ENCODE measurements at places on chromosomes 1 and 21. TPM values are rescaled to one million over a fixed set of nuclear protein-coding genes. Genes with fewer than 3 reads are reported as not detected.

- no peak overlapping the region for H3K4me3 ChIP-seq
- H3K27ac ChIP-seq = no peak overlapping the region
- H3K27me3 ChIP-seq = no peaks in the 10 kb centered on the region
- no peaks in the 10 kb centered on the region for H3K4me1 ChIP-seq
- H3K36me3 ChIP-seq = peaks cover 3% of the 10 kb centered on the region
- DNase-seq = no peak
Measured at GRCh38 chr1:92367496-92367895, 68.6 kb downstream of the RPAP2 start.

LRRC39 gene
- total RNA-seq = 7.3 TPM

LAD1 gene
- total RNA-seq = 0.30 TPM

DNA sequence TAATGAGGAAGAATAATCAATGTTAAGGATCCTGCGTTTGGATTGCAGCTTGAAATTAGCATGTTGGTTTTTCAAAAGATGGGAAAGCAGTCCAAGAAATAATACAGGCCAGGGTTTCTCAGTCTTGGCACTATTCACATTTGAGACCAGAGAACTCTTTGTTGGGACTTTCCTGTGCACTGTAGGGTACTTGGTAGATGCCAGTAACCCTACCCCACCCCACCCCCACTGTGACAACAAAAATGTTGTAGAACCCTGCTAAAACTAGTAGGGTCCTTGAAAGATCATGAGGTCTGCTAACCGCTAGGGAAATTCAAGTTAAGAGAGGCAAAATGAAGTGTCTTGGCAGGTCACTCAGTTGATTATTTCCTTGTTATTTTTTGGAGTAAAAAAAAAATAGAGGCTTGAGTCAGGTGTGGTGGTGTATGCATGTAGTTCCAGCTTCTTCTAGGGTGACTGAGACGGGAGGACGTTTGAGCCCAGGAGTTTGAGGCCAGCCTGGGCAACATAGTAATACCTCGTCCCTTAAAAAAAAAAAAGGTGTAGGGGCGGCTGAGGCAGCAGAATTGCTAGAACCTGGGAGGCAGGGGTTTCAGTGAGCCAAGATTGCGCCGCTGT lies 53.3 kb downstream of the SPEN start:
- H3K27me3 ChIP-seq = no peaks in the 10 kb centered on the region
- DNase-seq = no peak
- peaks cover 12% of the 10 kb centered on the region for H3K36me3 ChIP-seq
- H3K4me1 ChIP-seq = no peaks in the 10 kb centered on the region
- H3K27ac ChIP-seq = peak overlapping the region; percentile 10

DNA sequence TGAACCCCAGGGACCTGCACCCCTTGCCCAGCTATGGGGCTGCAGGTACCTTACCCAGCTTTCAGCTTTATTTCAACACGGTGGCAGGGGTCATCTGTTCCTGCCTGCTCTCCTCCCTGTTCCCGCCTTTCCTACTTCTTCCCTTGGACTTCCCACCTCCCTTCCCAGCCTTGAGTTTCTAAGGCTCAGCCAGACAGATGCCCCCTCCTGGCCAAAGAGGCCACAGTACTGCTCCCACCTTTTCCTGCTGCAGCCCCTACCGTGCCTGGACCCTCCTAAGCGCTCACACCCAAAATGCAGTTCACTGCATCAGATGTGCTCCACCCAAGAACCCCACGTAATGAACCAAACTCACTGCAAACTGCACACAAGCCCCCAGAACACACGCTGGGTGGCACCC lies 7.7 kb downstream of the NOC2L start:
- H3K4me1 ChIP-seq = no peaks in the 10 kb centered on the region
- H3K36me3 ChIP-seq = peaks cover 100% of the 10 kb centered on the region

FCGR2B gene
- 1.1 TPM for total RNA-seq

DNA sequence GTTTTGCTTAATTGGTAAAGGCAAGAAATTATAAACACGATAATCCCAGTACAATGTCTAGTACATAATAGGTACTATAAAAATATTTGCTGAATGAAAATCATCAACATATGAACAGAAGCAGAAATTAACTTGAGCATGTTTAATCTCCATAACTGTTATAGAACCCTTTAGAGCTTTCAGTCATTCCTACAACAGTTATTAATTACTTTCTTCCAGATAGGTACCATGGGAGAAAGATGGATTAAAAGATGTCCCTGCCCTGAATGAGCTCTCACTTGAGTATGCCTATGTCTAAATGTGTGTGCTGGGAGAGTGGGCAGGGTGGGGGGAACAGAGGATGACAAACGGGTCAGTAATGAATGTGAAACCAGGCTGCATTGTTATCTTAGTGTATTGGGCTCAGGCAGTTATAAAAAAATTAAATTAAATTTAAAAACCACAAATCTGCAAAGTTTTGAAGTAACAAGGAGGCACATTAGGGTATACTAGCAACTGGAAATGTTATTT lies 2.4 kb downstream of the EPS15 start:
- H3K4me1 ChIP-seq = peaks cover 8% of the 10 kb centered on the region
- no peaks in the 10 kb centered on the region for H3K36me3 ChIP-seq
- no peak for DNase-seq

SMIM11 gene
- total RNA-seq = 39.6 TPM

DNA sequence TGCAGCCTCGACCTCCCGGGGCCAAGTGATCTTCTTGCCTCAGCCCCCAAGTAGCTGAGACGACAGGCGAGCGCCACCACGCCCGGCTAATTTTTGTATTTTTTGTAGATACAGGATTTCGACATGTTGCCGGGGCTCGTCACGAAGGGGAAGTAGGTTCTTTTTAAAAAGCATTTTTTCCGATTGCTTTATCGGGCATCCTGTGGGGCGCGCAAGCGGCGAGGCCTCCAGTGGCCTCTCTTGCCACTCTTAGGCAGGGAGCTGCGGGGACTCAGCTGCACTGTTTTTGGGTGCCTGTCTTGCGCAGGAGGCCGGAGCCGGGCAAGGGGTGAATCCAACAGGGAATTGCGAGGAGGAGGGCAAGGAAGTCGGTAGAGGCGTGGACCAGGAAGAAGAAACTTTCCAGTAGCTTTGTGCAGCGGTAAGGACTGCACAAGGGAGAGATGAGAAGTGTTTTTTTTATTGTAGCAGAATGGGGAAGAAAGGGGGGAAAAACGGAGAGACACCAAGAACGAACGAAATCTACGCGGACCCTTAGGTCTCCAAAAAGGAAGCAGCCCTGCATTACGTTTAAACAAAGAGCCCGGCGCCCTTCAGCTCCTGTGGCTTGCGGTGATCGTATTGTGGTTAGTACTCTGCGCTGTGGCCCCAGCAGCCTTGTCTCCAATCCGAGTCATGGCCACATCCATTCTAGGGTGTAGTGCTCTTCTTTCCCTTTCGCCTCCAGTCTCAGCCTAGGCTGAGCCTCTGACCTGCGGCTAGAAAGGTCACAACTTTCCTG lies 164.8 kb downstream of the PPIAL4G start:
- H3K27me3 ChIP-seq = peaks cover 39% of the 10 kb centered on the region
- peaks cover 14% of the 10 kb centered on the region for H3K4me1 ChIP-seq
- H3K4me3 ChIP-seq = peak overlapping the region; percentile 3
- no peak for DNase-seq

DNA sequence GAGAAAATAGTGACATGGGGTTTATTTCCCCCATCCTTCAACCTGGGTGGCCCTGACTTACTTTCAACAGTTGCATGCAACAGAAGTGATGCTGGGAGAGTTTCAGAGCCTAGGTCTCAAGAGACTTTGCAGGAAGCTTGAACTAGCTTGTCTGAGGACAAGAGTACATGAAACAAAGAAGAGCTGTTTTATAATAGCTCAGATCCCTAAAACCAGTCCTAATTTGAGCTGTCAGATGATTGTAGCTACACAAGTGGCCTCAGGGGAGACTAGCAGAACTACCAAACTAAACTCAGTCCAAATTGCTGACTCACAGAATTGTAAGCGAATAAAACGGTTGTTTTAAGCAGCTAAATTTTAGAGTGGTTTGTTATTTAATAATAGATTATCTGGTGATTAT lies 17.1 kb downstream of the RC3H1 start:
- peak; percentile 9 for DNase-seq
- no peak overlapping the region for H3K4me3 ChIP-seq
- H3K4me1 ChIP-seq = no peaks in the 10 kb centered on the region
- no peak overlapping the region for H3K27ac ChIP-seq
- H3K27me3 ChIP-seq = no peaks in the 10 kb centered on the region

CD84 gene
- 10.1 TPM for total RNA-seq

DNA sequence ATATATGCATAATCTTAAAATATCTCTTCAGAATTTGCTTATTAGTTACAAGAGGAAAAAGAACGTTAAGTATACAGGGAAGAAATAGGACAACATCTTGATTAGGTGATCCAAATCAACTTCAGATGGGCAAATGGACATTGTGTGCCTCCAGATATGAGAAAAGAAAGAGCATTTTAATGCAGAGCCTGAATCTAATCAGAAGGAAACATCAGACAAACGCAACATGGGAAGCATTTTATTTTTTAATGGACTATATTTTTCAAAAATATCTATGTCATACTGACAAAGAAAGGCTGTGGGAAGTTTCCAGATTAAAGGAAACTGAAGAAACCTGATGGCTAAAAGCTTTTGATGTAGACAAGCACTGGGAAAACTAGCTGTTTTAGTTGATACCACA lies 51.3 kb upstream of the HOOK1 start:
- no peak overlapping the region for H3K27ac ChIP-seq
- no peaks in the 10 kb centered on the region for H3K36me3 ChIP-seq
- DNase-seq = no peak
- peaks cover 3% of the 10 kb centered on the region for H3K4me1 ChIP-seq

ANGPTL7 gene
- total RNA-seq = 6.1 TPM

DNA sequence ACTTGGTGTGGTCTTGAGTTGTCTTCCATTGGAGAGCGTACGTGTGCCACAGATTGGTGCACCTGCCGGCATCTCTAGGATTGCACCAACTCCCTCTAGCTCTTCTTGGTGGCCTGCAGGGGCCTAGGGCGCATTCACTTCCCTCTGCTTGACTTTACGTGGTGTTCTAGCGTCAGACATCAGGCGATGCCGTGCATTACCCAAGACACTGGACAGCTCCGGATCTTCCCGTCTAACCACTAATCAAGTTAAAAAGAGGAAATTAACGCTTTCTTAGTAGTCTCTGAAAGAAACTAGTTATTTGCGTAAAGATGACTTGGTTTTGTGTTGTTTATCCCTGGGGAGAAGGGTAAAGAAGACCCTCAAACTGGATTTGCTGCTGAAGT lies 510 bp upstream of the IL10RB start:
- H3K27ac ChIP-seq = peak overlapping the region; percentile 47
- DNase-seq = no peak
- H3K27me3 ChIP-seq = no peaks in the 10 kb centered on the region
- H3K4me1 ChIP-seq = peaks cover 19% of the 10 kb centered on the region

DNA sequence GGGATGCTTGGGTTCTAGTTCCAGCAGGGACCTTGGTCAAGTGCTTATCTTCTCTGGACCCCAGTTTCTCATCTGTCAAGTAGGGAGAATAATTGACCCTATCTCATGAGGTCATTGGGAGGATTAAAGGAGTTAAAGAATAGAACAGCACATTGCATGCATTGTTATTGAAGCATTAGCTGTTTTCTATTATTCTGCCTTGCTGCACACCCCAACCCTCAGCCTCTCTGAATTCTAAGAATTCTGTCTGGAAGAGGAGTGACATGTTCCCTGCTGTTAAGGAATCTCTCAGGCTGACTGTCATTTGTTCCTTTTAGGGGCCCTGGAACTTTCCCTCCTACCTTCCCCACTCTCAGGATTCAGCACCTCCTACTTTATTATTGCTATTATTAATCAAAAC lies 73.9 kb downstream of the NENF start:
- H3K27me3 ChIP-seq = no peaks in the 10 kb centered on the region
- no peaks in the 10 kb centered on the region for H3K36me3 ChIP-seq
- DNase-seq = no peak
- H3K4me1 ChIP-seq = peaks cover 5% of the 10 kb centered on the region

DNA sequence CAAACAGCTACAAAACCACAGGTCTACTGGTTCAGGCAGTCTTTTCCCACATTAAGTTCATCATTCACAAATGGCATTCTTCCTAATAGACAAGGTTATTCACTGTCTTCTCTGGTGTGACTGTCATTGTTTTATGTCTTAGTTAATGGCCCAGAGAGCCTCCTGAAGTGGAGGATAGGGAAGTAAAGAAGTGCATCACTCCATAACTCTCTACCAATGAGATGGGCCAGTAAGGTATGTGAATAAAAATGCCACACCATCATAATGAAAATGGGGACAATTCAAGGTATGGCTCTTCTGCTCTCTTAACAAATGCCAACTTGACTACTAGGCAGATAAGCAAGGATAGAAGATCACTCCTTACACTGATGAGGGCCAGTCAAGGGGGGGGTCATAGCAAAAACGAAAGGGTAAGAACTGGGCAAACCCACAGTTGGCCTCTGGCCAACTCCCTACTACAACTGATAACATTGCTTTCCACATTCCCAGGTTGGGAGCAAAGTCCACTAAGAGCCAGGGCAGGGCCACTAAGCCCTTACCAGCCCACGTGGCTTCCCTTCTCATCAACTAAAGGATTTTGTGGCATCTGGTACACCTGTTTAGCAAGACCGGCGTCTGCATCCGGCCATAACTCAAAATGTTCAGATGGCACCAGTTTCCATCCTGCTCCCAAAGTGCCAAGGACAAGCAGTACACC lies 10.0 kb downstream of the PABPC4 start:
- H3K27ac ChIP-seq = no peak overlapping the region
- no peak overlapping the region for H3K4me3 ChIP-seq
- H3K27me3 ChIP-seq = no peaks in the 10 kb centered on the region
- DNase-seq = no peak

- no peak overlapping the region for H3K27ac ChIP-seq
- H3K4me1 ChIP-seq = no peaks in the 10 kb centered on the region
- no peak for DNase-seq
- H3K4me3 ChIP-seq = no peak overlapping the region
Measured at GRCh38 chr21:33392284-33392985, 10.8 kb upstream of the IFNGR2 start.

DNA sequence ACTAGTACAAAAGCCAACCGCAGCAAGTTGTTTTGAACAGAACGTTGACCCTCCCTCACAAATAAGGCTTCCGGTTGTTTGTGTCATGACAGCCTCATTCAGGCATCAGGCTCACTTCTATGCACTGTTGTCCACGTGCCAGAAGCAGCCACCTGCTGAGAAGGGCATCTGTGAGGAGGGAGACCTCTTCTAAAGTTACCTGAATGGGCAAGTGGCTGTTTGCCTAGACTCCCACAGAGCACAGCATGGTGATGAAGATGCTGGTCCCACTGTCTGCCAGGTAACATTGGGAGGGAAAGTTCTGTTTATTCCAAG lies 176.1 kb downstream of the CLIC6 start:
- H3K36me3 ChIP-seq = no peaks in the 10 kb centered on the region
- no peak for DNase-seq
- no peak overlapping the region for H3K27ac ChIP-seq
- H3K4me1 ChIP-seq = peaks cover 19% of the 10 kb centered on the region
- H3K27me3 ChIP-seq = peaks cover 2% of the 10 kb centered on the region

NEK2 gene
- total RNA-seq = 10.2 TPM

OR2T33 gene
- total RNA-seq = not detected

All from spinal cord (tissue), 10 donors.